ENCODE measurements at places on chromosomes 12 and 14. TPM values are rescaled to one million over a fixed set of nuclear protein-coding genes. Genes with fewer than 3 reads are reported as not detected.

DNA sequence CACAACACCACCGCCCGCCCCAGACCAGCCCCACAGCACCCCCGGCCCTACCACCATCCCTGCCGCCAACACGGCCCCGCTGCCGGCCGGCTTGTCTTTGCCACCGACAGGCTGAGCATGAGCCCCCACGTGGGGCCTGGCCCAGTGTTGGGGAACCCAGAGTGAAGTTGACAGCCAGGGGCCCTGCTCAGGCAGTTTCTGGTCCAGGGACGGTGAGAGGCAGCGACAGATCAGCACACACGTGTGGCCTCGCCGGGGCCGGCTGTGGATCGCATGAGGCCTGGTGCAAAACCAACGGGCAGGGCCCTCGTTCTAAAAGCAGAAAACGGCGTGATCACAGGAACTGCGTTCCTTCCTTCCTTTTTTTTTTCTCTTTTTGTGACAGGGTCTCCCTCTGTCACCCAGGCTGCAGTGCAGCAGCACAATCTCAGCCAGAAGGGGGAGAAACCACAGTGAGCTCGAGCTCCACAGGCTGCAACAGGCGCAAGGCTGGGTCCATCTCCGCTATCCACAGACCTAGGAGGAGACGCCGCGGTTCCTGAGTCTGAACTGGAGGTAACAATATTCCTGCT, 50.5 kb upstream of the FBRSL1 start:
- no peak for DNase-seq

DNA sequence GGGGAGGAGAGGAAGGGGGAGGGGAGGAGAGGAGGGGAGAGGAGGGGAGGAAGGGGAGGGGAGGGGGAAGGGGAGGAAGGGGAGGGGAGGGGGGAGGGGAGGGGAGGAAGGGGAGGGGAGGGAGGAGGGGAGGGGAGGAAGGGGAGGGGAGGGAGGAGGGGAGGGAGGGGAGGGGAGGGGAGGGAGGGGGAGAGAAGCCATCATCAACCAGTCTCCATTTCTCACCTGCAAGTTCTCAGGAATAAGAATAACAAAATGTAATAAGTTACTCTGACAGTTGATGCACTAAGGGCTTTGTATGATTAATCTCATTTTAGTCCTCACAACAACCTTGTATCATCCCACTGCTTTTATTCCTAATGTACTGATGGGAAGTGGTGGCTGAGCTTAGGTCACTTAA, 59.1 kb upstream of the TMEM263 start:
- DNase-seq: no peak

DNA sequence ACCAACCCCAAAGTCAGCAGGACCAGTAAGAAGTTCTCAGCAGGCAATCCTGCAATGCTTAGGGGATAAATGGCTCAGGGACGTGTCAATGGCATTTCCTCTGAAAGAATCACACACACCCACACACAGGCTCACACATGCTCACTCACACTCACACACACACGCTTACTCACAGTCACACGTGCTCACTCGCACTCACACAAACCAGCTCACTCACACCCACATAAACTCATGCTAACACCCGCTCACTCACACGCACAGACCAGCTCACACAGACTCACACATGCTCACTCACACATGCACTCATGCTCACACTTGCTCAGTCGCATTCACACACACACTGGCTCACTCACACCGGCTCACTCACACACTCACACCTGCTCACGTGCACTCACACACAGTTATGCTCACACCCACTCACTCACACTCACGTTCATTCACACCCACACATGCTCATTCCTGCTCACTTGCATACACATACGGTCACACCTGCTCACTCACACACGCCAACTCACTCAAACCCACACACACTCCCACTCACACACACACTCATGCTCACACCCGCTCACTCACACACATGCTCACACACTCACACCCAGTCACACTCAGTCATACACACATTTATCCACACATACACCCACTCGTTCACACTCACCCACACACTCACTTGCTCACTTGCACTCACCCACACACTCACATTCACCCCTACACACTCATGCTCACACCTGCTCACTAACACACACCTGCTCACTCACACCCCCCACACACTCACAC, 436.8 kb downstream of the BCL11B start:
- DNase-seq: no peak

DNA sequence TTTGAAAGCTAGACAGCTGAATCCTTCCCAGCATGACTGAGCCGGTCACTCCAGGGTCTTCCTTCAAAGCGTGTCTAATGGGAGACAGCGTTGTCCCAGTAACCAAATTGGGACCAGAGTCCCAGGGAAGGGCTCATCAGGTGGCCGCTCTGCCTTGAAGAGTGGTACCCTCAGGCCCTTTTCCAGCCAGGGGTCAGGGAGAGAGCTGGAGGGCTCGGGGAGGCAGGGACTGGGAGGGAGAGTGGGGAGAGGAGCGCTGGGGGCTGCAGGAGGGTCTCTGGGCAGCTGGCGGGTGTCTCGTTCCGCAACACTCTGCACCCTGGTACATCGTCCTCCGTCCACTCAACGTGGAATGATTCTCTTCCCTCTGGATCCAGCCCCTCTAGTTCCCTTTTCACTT, 1.6 kb upstream of the RTL1 start:
- no peak for DNase-seq

DNA sequence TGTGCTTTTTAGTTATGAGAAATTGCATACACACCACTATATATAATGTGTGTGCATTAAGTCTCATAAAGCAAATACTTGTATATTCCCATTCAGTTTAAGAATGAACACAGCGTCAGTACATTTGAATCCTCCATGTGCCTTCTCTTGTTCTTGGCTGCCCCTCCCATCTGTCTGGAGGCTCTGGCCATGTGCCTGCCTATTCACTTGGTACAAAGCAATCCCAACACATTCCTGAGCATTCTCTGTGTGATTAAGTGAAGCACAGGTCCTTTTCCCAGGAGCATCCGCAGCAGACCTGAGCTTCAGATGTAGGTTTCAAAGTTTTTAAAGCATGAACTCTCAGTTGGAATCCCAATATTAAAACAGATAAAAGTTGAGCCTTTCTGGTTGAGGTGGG, 58.7 kb downstream of the POLR3B start:
- no peak for DNase-seq

- peak; percentile 96 for DNase-seq
Measured at GRCh38 chr12:124927201-124928094, 13.0 kb upstream of the UBC start.

GRCh38 chr12:6314776-6315175, 4.3 kb downstream of the PLEKHG6 start:
- no peak for DNase-seq

Gene ZFC3H1
- total RNA-seq: 47.9 TPM

Gene CCDC197
- total RNA-seq: not detected

Gene SUOX
- total RNA-seq: 15.0 TPM
